ENCODE measurements at places on chromosomes 7 and 10.
A peak's percentile ranks its signal among the peaks of the same experiment; 100 is the strongest.

DNA sequence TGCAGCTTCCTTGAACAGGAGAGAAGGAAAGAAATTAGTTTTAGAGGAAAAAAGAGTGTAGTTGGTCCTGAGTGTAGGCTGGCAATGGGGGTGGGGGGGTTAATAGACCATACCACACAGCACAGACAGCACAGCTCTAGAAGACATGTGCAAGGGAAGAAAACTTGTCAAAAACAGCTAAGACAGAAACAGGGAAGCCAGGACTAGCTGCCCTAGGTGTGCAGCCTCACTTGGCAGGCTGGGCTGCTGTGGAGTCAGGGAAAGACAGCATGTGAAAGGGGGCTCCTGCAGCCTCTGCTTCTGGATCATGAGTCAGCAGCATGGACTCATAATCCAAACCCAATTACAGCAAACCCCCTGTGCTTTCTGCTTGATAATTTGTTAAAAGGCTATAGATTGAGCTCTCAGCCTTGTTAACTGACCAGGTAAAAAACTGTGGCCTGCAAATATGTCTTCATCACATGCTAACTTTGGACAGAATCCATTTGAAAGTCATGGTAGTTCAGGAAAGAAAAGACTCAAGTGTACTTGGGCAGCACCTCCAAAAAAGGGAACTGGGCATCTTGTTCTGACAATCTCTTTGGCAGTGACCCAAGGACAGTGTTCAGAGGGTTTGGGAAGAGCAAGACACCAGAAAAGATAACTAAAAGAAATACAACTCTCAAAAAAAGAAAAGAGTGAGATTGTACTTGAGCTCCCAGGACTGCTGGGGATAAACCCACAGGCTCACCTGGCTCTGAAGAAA, 142.2 kb upstream of the VWC2 start:
- DNase-seq: no peak

DNA sequence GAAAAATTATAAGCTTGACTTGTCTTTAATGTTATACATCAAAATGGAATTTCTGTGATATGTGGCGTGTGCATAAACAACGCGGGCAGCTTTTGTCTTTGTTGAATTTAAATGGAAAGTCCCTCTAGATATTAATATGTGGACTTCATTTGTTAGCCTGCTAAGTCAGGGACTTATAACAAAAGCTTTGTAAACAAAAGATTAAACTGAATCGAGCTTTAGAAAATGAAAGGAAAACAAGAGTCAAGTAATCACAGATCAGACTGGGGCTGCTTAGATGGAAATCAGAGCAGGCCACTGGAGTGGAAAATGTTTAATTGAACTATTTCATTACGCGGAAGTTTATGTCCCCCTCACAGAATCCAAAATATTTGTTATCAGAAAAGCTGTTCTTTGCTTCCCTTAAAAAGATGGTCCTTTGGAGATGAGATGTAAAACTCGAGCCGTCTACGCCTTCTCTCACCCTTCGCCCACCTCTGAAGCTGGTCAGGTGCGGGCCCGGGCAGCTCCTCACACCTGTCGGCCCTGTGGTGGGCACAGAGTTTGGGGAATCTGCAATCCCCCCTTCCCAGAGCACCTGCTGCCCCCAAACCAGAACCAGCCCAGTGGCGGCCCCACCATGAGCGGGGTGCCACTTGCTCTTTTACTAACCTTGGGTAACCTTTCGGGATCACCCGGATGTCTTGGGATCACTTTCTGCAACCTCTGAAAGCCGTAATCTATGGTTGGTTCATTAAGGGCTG, 116.2 kb downstream of the EBF3 start:
- no peak for DNase-seq

DNA sequence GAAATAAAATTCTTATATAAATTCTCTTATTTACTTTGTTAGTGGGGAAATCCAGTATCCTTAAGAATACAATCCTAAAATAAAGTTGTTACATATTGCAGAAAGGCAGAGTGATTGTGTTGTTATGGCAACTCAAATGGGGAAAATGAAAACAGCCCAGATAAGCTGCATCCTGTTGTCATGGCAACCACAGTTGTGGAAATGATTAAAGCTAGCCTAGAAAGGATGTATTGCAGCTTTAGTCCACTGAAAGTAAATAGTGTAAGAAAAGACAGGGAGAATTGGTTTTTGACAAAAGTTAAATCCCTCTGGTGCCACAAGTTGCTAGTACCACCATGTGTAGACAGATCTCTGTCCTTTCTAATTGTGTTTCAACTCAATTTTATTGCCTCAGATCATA, 43.2 kb downstream of the BTRC start:
- DNase-seq: peak; percentile 10

- DNase-seq: no peak
Observed at GRCh38 chr10:15813415-15813814, 46.9 kb downstream of the MINDY3 start.

DNA sequence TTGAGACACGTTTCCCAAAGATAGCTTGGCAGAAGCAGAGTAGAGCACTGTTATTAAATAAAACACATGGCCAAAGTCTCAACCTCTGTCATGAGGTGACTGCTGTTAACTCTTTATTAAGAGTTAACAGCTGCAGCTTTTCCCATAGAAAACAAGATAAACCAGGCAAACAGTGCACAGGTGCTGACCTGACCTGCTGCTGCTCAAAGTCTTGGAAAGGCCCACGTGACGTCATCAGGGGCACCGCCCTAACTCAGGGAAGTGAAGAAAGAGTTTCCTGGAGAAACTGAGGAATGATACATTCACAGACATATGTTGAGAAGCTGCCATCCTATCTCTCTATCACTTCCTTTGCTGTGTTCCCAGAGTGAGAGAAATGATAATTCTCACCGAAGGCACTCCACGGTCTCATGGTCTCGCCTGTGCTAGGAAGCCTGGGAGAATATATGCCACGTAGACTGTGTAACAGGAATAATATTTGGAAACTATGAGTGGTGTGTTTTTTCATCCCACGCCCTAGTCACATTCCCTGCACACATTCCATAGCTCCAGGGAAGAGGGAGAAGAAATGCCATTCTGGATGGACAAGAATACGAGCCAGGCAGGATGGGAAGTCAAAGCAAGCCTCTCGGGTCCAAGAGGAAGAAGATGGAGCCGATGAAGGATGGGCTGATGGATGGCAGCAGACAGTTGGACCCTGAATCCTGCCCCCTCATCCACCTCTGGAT, 146.2 kb upstream of the NFE2L3 start:
- no peak for DNase-seq

DNA sequence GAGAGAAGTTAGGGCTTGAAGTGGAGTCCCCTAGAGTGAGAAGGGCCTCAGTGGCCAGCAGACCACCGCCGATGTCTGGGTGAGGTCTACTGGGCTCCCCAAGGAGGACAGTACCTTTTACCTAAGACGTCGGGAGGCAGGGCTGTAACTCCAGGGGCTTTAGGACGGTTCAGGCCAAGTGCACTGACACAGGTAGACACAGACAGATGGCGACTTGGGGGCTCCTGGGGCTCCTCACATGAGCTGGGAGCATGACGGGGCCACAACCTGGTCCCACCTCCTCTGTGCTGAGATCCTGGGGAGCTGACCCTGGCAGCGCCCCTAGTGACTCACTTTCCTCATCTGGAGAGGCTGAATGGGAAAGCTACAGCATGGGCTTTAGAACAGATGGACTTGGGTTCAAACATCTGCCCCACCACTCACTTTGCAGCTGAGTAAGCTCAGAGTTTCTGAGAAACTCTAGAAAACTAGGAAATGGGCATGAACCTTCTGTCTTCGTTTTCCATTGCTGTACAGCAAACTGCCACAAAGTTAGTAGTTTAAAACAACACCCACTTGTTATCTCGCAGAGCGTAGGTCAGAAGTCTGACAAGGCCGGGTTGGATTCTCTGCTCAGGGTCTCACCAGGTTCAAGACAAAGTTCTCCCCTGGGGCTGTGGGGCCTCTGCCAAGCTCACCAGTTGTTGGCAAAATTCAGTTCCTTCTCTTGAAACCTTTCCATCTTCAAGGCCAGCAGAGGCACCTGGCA, 4.7 kb upstream of the COMTD1 start:
- no peak for DNase-seq

- no peak for DNase-seq
Observed at GRCh38 chr10:122281751-122282150, 10.7 kb downstream of the BTBD16 start.

DNA sequence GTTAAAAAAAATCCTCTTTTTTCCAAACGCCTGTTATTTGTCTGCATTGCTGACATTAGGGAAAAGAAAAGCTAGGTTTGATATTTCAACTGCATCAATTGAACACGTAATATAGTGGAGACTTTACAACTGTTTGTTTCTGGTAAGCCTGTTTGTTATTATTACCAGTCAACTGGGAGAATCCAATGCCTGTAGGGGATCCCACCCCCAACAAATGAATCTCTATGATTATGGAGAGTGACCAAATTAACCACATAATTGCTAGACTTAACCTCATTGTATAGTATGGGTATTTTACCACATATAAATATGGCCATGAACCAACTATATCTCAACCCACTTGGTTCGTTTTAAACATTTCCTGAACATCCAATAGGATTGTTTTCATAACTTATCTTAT, 216.1 kb downstream of the TWIST1 start:
- DNase-seq: no peak

DNA sequence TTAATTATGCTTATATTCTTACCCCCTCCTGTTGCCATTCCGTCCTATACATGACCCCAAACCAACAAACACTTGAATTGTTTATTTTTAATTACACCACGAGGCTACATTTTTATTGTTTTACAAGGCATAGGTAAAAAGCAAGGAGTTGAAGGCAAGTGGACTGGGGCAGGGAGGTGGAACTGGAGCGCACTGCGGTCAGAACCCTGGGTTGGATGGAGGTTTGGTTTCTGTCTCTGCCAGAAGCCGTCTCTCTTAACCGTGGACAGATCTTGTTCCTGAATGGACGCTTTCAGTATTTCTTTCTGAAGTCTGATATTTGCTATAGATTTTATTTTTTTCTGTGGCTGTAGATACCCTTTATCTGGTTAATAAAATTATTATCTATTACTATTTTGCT, 19.9 kb upstream of the IGFBP3 start:
- DNase-seq: no peak

DNA sequence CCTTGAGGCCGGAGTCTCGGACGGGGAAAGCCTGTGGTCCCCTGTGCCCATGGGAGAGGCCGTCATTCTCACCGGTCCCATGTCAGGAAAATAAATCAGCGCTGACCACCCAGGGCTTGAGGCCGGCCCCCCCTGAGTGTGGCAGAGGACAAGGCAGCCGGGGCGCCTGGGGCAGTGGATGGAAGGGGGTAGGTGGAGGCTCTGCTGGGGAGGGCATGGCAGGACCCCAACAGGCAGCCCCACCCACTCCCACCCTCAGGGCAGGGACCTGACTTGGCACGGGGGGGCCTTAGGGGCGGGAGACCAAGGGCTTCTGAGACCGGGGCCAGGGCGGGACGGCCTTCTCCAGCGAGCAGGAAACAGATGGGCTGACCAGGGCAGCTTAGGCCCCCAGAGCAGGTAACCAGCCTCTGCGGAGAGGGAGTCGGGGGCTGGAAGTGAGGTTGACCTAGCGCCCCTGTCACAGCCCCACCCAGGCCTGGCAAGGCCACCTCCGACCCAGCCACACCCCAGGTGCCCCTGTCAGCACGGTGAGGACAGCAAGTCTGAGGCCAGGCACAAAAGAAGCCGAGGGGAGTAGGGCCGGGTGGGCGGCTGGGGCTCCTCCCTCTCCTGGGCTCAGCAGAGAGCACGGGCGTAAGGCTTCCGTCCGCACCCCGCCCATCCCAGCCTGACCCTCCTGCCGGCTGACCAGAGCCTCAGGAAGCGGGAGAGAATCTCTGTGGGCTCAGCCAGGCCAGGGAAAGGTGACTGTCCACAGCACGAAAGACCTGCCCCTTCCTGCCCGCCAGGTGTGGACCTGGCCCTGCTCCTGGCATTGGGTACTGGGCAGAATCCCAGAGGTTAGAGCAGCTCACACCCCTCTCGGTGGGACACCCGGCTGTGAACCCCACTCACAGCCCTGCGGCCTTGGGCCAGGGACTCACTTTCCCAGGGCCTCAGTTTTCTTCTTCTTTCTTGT, 87.4 kb downstream of the FOXL3 start:
- peak; percentile 1 for DNase-seq

DNA sequence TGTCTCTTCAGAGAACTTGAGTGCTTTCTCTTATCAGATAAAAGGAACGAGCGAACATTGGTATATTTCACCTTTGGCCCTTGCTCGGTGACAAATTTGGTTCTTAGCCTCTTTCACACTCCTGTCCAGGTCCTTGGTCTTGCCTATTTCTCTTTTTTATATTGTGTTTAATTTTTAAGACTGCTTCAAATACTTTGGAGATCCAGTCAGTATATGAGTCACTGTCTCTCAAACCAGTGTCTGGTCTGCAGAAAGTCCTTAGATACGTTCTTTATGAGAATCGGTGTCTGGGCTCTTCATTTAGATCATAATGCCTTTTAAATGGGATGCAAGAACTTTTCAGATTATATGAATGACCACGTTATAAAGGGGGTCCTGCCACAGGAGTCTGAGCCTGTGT, 55.0 kb downstream of the PIK3AP1 start:
- no peak for DNase-seq

GRCh38 chr7:96426027-96426426, 104.1 kb upstream of the SLC25A13 start:
- no peak for DNase-seq

- DNase-seq: peak; percentile 38
Observed at GRCh38 chr10:99560277-99561126, 27.8 kb downstream of the NKX2-3 start.

GRCh38 chr10:49270565-49270964, 28.4 kb upstream of the C10orf71 start:
- no peak for DNase-seq

- no peak for DNase-seq
Observed at GRCh38 chr10:104277785-104278184, 8.8 kb downstream of the GSTO2 start.

DNA sequence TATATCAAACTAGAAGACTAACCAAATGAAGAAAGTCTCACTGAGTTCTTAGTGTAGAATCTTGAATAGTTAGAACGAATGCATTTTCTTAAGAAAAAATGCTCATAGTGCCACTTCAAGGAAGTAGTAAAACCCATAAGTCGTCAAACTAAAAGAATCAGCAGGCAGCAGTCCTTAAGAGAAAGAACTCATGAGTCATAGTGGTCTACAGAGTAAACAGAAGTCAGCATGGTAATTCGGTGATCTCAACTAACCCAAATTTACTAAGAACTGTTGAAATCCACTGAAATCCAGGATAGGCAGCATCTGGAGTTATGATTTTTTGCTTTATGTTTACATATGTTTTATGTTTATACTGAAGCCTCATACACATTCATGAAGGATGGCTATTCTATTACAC, 256.2 kb downstream of the LHFPL3 start:
- no peak for DNase-seq

All from activated CD4-positive, alpha-beta T cell treated with anti-CD3 and anti-CD28 coated beads for 4 hours (primary cell).